ENCODE measurements at places on chromosomes 1 and 21.
A peak's percentile ranks its signal among the peaks of the same experiment; 100 is the strongest.

DNA sequence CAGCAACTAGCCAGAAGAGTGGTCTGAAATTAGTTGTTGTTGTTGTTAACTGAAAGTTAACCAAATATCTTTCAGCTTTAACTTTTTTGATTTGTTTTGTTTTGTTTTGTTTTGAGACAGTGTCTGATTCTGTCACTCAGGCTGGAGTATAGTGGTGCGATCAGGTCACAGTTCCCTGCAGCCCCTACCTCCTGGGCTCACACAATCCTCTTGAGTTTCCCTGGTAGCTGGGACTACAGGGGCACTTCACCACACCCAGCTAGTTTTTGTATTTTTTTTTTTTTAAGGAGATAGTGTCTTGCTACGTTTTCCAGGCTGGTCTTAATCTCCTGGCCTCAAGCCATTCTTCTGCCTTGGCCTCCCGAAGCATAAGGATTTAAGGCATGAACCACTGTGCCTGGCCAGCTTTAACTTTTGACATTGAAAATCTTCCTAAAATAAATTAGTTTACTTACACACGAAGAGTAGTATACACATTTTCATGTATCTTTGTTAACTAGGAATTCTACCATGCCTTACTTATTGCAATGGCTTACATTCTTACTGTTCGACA is 45.0 kb downstream of the GNG12 start:
- DNase-seq = no peak

- DNase-seq = no peak
Observed at GRCh38 chr21:21730512-21730911, 732.3 kb downstream of the NCAM2 start.

- DNase-seq = no peak
Observed at GRCh38 chr1:43444836-43445235, 8.9 kb downstream of the HYI start.

DNA sequence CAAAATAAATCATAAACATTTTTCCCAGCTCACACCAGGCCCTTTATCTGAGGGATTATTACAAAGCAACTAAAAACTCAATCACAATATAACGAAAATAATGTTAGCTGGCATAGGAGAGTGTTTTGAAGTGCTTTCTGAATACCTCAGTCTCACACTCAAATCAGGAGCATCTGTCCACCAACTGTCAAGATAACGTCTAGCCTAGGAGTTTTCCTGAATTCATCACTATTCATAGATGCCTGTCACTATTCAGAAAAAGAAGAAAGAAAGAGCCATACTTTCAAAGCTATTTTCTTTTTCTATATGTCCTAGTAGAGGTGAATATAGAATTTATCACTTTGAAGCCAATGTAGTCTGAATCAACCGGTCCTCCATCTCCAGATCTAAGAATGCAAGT is 127.0 kb downstream of the AKT3 start:
- DNase-seq = no peak

DNA sequence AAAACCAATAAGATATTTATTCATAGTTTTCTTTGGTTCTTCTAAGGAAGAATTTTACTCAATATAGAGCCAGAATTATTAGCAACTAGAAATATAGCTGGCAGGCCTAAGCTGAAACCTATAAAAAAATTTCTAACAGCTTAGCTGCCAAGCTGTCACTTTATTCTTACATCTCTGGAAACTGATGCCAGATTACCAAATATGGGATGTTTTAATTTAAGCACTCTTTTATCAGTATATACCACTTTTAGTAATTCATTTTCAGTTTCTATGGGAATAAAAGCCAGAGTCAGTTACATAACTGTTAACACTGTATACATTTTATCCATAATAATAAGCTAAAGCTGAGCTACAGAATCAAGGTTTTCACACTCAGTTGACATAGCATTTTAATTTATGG is 68.7 kb upstream of the MPC2 start:
- no peak for DNase-seq

GRCh38 chr1:104463126-104463697 is 713.5 kb downstream of the AMY1C start:
- DNase-seq = no peak

GRCh38 chr21:18041012-18041411 is 203.6 kb upstream of the CHODL start:
- no peak for DNase-seq

DNA sequence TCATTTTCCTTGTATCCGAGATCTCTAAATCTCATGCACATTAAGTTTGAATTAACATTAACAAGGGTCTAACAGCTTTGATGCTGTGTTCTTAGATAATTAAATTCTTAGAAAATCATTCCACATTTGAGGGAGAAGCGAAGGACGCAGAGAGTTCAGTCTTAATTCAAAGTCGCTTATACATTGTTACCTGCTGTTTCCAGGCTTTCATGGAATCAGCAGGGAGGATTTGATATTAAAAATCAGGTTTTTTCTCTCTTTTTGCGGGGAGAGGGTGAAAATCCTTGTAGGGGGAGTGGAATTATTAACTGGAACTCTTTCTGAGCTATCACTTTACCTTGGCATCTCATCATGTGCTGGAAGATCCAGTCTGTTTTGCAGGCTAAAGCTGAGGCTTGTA is 27.7 kb upstream of the DAB1 start:
- no peak for DNase-seq

- DNase-seq = no peak
Observed at GRCh38 chr1:164611754-164612642, 53.0 kb downstream of the PBX1 start.

DNA sequence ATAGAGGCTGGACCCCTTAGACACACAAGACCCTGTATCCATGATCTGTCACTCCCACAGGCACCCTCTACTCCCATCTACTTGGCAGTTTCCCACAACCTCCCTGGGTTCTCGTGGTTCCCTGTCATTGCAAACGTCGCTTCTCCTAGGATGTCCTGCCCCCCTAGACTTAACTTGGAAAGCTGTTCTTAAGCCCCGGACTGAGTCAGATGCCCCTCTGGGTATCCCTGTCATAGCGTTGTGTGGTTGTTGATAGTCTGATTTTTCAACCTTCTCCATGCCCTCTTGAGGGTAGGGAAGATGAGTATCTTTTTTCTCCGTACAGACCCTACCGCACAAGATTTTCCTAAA is 11.8 kb downstream of the RCC1 start:
- no peak for DNase-seq

- no peak for DNase-seq
Observed at GRCh38 chr1:61569303-61569621, 155.7 kb downstream of the TM2D1 start.

- DNase-seq = no peak
Observed at GRCh38 chr1:12208271-12208670, 21.6 kb upstream of the VPS13D start.

- DNase-seq = no peak
Observed at GRCh38 chr1:88976235-88976634, 16.2 kb downstream of the KYAT3 start.

- no peak for DNase-seq
Observed at GRCh38 chr21:44533121-44533890, 6.7 kb downstream of the KRTAP10-1 start.

DNA sequence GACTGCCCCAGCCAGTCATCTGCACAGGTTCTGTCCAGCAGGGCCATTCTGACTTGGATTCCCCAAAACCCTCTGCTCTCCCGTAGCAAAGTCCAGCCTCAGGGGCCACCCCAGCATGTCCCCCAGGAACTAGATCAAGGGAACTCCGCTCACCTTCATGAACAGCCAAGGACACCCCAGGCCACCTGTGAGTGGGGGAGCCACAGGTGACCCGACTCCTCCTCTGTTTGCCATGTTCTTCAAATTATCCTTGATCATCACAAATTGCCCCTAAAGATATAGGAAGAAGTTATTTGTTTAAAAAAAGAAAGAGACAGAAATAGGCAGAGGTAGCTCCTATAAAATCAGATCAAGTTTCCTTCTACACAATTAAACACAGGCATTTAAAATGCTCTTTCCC is 475.0 kb downstream of the MATN1 start:
- DNase-seq = no peak

- DNase-seq = no peak
Observed at GRCh38 chr1:100769906-100770646, 50.5 kb downstream of the VCAM1 start.

DNA sequence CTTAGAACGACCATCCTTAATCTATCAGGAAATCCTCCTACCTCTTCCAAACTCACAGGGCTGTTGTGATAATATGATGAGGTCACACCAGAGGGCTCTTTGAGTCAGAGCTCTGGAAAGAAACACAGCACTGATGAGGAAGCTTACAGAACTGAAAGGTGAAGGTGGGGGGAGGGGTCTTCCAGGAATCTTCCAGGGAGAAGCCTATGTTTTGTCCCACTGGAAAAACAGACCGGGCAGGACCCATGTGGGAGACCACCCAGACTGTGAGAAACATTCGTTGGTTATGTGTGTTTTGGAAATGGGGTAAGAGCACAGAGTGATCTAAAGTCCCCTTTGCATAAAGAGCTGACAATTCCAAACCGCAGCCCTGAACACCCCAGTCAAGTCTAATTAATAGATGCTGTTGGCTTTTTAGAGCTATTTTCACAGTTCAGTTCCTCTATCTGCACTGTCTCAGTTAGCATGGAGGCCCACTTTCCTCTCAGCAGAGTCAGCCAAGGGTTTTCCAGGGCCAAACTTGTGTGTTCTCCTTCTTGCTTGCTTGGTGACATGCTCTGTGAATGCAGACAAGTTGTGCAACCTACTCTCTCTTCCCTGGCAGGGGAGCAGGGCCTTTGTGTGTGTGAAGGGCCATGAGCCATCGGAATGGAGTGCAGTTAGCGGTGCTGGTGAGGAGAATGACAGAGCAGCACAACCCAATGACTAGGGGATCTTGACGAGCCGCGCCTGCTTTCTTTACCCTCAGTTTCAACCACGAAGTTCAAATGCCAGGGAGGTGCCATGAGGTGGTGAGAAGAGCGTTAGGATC is 12.3 kb downstream of the PHLDA3 start:
- DNase-seq = peak; percentile 47

- no peak for DNase-seq
Observed at GRCh38 chr1:33030575-33030974, 6.1 kb downstream of the AK2 start.

DNA sequence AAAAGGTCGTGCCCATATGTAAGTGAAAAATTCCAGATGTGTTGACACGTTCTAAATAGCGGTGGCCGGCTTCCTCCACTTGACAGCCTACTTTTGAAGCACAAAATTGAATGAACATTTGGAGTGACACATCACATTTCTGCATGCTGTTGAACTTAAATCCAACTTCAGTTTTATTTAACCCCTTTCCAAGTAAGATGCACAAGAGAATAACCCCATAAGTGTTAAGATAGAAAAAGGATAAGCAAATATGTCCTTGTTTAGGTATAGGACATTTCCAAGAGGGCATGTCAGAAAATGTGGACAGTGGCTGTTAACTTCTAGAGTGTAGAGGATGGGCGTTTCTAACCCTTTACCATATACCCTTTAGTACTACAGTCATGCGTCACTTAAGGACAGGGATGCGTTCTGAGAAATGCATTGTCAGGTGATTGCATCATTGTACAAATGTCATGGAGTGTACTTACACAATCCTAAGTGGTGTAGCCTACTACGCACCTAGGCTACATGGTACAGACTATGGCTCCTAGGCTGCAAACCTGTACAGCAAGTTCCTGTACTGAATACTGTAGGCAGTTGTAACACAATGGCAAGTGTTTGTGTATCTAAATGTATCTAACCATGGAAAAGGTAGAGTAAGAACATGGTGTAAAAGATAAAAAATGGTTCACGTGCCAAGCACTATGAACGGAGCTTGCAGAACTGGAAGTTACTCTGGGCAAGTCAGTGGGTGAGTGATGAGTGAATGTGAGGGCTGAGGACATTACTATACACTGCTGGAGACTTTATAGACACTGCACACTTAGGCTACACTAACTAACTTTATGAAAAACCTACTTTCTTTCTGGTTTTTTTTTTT is 9.3 kb upstream of the FAM89A start:
- DNase-seq = no peak
